ENCODE measurements at places on chromosomes 4 and X.

GRCh38 chrX:68304602-68305001 lies 128.7 kb downstream of the OPHN1 start:
- no peaks in the 10 kb centered on the region for H3K36me3 ChIP-seq
- no peaks in the 10 kb centered on the region for H3K4me1 ChIP-seq
- H3K27me3 ChIP-seq = no peaks in the 10 kb centered on the region
- no peak overlapping the region for H3K27ac ChIP-seq

DNA sequence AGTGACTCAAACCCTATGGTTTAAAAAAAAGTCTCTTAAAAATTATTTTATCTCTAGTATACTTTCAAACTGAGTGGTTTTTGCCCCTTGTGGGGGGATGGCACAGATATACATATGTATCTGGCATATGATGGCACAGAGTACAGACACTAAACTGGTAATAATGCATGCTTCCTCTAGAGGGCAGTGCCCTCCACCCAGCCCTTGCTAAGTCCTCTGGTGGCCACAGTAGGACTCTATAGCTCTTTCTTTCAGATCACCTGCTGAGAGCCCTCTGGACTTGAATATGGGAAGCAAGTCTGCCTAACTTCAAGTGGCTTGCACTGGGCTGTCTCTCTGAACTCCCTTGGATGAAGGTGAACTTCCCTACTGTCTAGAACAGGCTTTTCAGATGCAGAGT lies 66.3 kb downstream of the TSPAN7 start:
- no peak overlapping the region for H3K27ac ChIP-seq
- no peaks in the 10 kb centered on the region for H3K36me3 ChIP-seq
- H3K4me3 ChIP-seq = no peak overlapping the region
- no peak for DNase-seq
- no peaks in the 10 kb centered on the region for H3K4me1 ChIP-seq

GRCh38 chr4:152926959-152927358 lies 9.2 kb upstream of the FHDC1 start:
- H3K27ac ChIP-seq = no peak overlapping the region
- H3K36me3 ChIP-seq = no peaks in the 10 kb centered on the region
- no peaks in the 10 kb centered on the region for H3K4me1 ChIP-seq

DNA sequence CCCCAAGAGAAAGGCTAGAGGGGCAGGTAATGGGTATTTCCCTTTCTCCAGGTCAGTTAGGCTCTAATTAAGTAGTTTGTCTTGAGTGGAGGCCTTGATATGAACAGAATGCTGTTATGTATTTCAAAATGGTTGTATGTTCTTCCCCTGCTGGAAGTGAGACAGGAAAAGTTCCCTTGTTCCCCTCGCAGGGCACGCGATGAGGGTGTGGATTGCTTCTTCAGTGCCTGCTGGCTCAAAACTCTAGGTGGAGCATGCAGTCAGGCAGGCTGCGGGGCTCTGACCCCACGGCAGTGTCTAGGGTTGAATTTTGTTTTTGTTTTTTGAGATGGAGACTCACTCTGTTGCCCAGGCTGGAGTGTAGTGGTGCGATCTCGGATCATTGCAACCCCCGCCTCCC lies 341.0 kb upstream of the ZCCHC13 start:
- H3K27ac ChIP-seq = no peak overlapping the region
- no peak overlapping the region for H3K4me3 ChIP-seq
- H3K36me3 ChIP-seq = no peaks in the 10 kb centered on the region
- H3K27me3 ChIP-seq = no peaks in the 10 kb centered on the region

DNA sequence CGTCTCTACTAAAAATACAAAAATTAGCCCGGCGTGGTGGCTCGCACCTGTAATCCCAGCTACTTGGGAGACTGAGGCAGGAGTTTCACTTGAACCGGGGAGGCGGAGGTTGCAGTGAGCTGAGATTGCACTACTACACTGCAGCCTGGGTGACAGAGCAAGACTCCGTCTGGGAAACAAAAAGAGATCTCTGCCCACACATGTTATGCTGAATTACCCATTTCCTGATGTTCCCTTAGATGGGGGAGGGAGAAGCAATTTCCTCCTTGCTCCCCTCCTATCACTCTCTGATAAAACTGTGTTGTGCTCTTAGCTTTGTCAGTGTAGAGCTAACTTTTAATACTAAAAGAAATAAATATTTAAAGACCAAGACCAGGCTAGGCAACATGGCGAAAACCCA lies 102.5 kb downstream of the LARP7 start:
- DNase-seq = no peak
- H3K4me1 ChIP-seq = no peaks in the 10 kb centered on the region
- no peaks in the 10 kb centered on the region for H3K27me3 ChIP-seq
- H3K36me3 ChIP-seq = no peaks in the 10 kb centered on the region
- no peak overlapping the region for H3K27ac ChIP-seq
- no peak overlapping the region for H3K4me3 ChIP-seq

GRCh38 chr4:68062501-68062900 lies 67.2 kb downstream of the TMPRSS11F start:
- H3K4me1 ChIP-seq = no peaks in the 10 kb centered on the region
- no peak for DNase-seq
- H3K27me3 ChIP-seq = no peaks in the 10 kb centered on the region
- H3K36me3 ChIP-seq = no peaks in the 10 kb centered on the region

DNA sequence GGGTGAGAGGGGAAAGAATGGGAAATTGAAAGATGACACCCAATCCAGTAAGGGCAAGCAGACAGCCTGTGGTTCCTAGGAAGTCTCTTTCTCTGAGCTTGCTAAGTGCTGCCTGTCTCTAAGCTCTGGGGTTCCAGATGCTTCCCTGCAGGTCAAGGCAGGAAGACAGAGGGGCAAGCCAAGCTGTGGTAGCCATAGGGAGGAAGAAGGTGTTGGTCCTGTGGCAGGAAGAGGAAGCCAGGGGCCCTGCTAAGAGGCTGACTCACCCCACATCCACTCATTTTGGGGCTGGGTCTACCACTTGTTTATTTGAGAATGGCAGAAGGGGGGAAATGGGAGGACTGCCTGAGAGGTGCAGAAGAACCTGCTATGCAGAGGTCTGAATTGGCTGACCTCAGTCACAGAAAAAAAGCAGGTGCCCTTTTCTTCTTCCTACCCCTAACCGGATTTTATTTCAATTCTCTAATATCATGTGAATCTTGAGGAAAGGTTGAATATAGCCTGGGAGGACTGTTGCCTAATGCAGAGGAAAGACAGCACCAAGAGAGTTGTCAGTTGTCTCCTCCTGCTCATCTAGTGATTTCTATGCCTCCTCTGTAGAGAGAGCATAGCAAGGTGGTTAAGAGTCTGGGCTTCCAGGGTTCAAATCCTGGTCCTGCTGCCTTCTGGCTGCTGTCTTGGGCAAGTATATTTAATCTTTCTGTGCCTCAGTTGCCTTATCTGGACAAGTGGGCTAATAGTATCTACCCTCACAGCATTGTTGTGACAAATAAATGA lies 27.4 kb downstream of the HOPX start:
- DNase-seq = no peak
- no peak overlapping the region for H3K27ac ChIP-seq
- H3K4me3 ChIP-seq = no peak overlapping the region

DNA sequence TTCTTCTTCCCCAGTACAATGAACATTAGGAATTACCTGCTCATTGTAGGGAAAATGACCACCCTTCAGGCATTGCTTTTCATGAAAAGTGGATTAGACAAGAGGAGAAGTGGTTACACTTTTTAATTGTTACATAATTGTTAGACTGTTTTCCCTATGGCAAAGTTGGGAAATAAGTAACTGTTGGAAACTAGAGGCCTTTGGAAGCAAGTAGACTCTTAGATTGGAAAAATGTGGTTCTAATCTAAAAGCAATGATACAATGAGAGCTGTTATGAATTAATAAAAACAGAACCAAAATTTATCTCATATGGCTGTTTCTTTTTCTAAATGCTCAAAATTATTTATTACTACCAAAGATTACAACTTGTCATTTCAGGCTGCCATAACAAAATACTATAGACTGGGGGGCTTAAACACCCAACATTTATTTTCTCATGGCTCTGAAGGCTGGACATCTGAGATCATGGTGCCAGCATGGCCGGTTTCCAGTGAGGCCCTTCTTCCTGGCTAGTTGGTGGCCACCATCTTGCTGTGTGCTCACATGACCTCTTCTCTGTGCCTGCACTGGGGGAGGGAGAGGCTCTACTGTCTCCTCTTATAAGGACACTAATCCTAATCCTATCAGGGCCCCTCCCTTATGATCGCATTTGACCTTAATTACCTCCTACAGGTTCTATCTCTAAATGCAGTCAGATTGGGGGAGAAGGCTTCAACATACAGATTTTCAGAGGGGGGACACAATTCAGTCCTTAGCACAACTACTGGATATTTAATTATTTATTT lies 12.5 kb downstream of the CC2D2A start:
- H3K4me3 ChIP-seq = no peak overlapping the region
- H3K27ac ChIP-seq = no peak overlapping the region
- H3K4me1 ChIP-seq = no peaks in the 10 kb centered on the region
- DNase-seq = no peak
- H3K36me3 ChIP-seq = no peaks in the 10 kb centered on the region
- H3K27me3 ChIP-seq = no peaks in the 10 kb centered on the region

DNA sequence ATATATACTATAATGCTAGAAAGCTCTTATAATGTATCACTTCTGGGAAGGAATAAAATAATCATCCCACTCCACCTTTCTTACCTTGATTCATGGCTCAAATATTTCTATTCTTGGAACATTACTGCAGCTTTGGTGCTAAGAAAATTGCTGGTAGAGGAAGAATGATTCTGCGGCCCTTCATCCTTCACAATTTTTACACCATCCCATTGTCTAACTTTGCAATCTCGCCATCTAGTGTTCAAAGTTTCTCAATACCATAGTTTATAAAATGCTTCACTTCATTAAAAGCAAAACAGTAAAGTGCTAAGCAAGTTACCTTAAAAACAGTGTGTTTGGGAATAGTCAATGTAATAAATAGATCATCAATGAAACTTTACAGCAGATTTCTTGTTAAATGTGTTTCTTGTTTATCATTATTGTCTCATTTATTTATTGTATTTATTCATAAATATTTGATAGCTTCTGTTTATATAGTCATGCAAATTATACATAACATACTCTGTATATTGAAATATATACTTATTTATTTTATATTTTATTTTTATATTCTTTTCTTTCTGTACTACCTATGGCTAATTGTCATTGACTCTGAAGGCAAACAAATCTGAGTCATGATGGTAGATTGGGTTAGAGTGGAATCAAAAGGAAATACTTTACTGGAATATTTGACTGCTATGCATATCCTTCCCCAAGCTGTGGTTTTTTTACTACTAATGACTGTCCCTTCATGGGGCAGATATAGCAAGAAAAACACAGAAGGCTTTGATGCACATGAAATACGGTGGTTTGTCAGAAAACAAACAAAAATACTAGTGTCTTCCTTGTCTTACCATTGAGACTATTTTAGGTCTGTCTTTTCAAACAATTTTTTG lies 390.7 kb downstream of the MAPK10 start:
- H3K4me3 ChIP-seq = no peak overlapping the region
- H3K27ac ChIP-seq = no peak overlapping the region
- no peaks in the 10 kb centered on the region for H3K4me1 ChIP-seq
- no peaks in the 10 kb centered on the region for H3K36me3 ChIP-seq

- H3K36me3 ChIP-seq = no peaks in the 10 kb centered on the region
- H3K27me3 ChIP-seq = peaks cover 2% of the 10 kb centered on the region
These were observed 6.0 kb downstream of the PDZD4 start for GRCh38 chrX:153824348-153824747.

DNA sequence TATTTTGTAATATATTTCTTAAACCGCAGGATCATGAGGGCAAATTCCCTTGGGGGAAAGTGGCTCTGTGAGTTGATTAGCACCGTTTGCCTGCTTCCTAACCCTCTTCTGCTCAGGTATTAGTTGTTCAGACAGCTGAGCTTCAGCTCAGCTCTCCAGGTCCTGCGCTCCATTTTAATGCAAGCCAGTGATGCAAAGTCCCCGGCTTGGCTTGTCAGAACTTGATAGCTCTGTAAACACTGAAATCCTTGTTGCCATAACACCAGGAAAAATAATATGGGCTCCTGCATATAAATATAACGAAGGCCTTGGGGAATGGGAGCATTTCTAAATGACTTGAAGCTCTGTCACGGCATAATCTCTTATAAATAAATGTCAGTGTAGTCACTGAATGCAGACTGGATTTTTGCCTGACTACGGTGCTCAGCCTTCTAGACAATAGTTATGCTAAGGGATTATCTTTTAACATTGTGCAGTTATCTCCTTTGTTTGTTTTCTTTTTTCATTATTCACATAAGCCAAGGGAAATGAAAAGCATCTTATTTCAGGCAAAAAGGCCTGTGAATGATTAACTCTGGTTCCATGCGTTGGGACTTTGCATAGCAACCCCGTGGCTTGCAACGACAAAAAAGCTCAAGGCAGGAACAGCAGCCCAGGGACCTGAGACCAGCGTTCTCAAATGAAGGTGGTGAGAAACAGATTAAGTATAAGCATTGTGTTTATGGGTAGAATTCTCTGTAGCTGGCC lies 253.2 kb downstream of the SPRY1 start:
- peak; percentile 73 for DNase-seq
- no peaks in the 10 kb centered on the region for H3K27me3 ChIP-seq
- H3K4me1 ChIP-seq = peaks cover 12% of the 10 kb centered on the region
- H3K4me3 ChIP-seq = no peak overlapping the region

GRCh38 chrX:17564689-17565409 lies 172.4 kb upstream of the SCML1 start:
- H3K36me3 ChIP-seq = no peaks in the 10 kb centered on the region
- H3K27ac ChIP-seq = no peak overlapping the region
- H3K27me3 ChIP-seq = no peaks in the 10 kb centered on the region
- no peaks in the 10 kb centered on the region for H3K4me1 ChIP-seq
- DNase-seq = no peak

GRCh38 chrX:136450050-136450830 lies 37.5 kb upstream of the BRS3 start:
- H3K4me3 ChIP-seq = no peak overlapping the region
- no peaks in the 10 kb centered on the region for H3K36me3 ChIP-seq
- H3K4me1 ChIP-seq = no peaks in the 10 kb centered on the region
- DNase-seq = no peak

DNA sequence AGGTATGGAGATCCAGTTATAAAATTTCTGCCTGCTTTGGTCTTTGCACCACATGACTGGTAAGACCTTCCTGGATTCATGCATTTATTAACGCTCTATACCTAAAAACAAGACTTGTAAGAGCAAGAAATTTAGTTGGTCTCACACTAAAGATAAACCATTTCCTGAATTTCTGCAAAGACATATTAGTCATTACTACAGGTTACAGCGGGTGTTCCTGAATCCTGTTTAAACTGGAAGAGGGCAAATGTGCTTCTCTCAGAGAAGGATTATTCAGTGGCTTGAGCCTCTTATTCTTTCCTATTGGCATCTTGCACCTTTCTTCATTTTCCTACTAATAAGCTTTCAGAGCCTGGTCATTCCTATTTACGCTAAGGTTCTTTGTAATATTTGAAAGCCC lies 397.6 kb upstream of the TENM3 start:
- H3K27me3 ChIP-seq = no peaks in the 10 kb centered on the region
- no peak overlapping the region for H3K4me3 ChIP-seq
- no peak overlapping the region for H3K27ac ChIP-seq

DNA sequence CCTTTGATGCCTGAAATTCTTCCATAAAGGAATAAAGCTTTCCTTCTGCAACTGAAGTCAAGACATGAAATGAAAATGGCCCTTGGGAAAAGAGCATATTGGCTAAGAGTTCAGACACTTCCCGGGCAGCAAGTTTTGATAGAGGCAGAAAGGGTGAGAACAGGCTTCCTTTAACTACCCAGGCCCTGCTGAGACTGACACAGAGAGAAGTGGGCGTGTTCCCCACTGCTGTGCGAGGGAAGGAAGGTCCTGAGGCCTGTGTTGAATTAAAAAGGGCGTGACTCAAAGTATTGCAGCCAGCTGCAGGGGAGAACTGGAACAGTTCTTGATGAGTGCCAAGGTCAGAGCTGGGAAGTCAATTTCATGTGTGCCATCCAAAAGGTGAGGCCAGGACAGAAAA lies 33.9 kb upstream of the ADGRG2 start:
- H3K27me3 ChIP-seq = no peaks in the 10 kb centered on the region
- DNase-seq = no peak
- no peaks in the 10 kb centered on the region for H3K4me1 ChIP-seq
- no peak overlapping the region for H3K4me3 ChIP-seq

All from pancreas (tissue), 10 donors.